ENCODE measurements at places on chromosomes 6 and 20. TPM values are rescaled to one million over a fixed set of nuclear protein-coding genes. Genes with fewer than 3 reads are reported as not detected.

MYCT1 gene
- not detected for total RNA-seq

IPCEF1 gene
- total RNA-seq = 9.5 TPM

TSPO2 gene
- total RNA-seq = not detected

GNMT gene
- total RNA-seq = 0.98 TPM

NR2E1 gene
- total RNA-seq = not detected

WFDC10A gene
- total RNA-seq = not detected

RIPPLY2 gene
- total RNA-seq = not detected

ESF1 gene
- 15.8 TPM for total RNA-seq

MLN gene
- not detected for total RNA-seq

BPIFB2 gene
- total RNA-seq = not detected

MUCL3 gene
- not detected for total RNA-seq

CTAGE9 gene
- not detected for total RNA-seq

CST2 gene
- not detected for total RNA-seq

ANKEF1 gene
- total RNA-seq = 2.4 TPM

KCNQ2 gene
- total RNA-seq = 0.05 TPM

C6orf47 gene
- total RNA-seq = 21.6 TPM

Measured in T-helper 2 cell treated with Interferon-gamma antibody and Interleukin-4, amounts not matched to agents 100 ng/mL and 5 ng/mL, for 36 hours (primary cell).